ENCODE measurements at places on chromosomes 4 and X.

GRCh38 chrX:88526385-88526784 lies 220.6 kb upstream of the CPXCR1 start:
- no peak for DNase-seq

DNA sequence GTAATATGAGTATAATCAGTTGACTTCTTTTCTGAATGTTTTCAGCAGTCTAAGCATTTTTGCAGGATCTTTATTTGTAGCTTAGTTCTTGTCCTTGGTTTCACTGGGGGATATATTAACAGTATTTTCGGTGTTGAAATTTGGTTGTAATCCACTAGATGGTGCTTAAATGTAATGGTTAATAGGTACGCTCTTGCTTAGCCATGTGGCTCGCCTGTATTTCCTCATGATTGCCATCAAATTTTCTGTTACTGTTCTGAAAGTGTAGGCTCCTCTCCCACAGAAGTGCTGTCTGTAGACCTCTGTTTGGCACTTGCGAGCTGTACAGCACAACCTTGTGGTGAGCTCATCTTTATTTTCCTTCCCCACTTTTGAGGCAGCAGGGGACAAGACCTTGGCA lies 3.9 kb upstream of the FAAH2 start:
- DNase-seq: peak; percentile 9

DNA sequence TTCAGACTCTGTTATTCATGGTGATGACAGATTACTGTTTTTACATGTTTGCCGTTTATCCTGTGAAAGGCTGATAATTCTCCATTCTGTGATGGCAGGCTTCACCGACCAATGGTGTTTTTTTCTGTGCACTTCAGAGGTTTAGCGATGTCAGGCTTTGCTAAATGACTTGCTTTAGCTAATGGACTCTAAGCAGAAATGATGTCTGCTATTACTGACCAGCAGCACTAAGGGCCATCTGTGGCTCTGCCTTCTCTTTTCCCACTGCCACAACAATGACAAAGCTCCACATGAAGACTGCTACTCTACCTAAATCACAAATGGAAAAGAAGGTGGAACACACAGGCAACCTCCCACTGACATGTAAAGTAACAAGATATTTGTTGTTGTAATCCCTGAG lies 68.4 kb upstream of the ALB start:
- DNase-seq: no peak

DNA sequence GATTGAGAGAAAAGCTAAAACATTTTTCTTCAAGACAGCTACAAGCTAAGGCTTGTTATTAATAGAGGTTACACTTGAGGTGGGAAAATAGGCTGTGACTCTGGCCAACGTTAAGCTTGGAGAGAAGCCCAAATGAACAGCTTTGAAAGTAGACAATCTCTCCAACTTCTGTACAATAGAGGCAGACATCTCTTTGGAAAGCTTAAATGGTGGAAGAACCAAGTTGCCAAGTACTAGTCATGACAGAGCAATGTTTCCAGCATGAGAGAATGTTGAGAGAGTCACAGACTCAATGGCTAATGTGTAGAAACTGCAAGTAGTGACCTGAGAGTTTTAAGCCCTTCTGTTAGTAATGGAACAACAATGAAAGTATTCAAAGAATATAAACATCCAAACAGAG lies 298.1 kb downstream of the INPP4B start:
- DNase-seq: peak; percentile 91

DNA sequence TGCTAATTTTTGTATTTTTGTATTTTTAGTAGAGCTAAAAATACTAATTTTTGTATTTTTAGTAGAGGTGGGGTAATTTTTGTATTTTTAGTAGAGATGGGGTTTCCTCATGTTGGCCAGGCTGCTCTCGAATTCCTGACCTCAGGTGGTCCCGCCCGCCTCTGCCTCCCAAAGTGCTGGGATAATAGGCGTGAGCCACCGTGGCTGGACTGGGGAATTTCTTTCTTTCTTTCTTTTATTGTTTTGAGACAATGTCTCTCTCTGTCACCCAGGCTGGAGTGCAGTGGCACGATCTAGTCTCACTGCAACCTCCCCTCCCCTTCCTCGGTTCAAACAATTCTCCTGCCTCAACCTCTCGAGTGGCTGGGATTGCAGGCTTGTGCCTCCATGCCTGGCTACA lies 83.0 kb downstream of the FAM193A start:
- DNase-seq: no peak

GRCh38 chr4:145865274-145865941 lies 73.2 kb downstream of the ZNF827 start:
- no peak for DNase-seq

GRCh38 chr4:188432328-188432727 lies 293.1 kb downstream of the TRIML1 start:
- DNase-seq: peak; percentile 18

GRCh38 chr4:24544208-24544988 lies 40.0 kb downstream of the DHX15 start:
- no peak for DNase-seq

DNA sequence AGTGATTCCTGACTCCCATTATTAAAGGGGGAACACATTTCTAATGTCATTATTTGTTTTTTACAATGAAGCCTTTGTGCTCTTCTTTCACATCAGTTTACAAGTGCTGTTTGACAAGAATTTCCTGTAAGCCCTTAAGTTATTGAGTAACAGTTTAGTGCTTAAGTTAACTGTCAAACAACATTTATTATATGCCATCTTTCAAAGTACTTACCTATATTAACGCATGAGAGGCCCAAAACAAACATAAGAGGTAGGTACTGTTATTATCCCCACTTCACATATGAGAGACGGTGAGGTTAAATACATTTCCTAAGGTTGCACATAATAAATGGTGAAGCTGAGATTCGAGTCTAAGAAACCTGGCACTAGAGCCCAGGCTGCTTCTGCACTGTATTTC lies 56.0 kb upstream of the MAGED1 start:
- peak; percentile 0 for DNase-seq

DNA sequence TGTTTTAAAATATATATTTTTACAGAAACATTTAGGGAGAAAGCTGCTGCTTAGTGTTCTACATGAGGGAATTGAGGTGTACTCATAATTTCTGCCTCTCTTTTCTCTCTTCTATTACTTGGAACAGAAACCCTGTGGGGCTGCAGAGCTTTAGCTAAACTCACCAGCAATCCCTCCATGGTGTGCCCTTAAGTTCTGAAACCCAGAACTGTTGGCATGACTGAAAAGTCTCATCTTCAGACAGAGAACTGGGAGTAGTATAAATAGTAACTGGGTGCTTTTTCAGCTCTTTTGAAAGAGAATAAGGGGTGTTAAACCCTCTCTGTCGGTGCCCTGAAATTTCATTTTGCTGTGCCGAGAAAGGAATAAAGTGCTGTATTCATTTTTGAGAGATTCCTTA lies 294.9 kb upstream of the BOD1L1 start:
- DNase-seq: no peak

- peak; percentile 13 for DNase-seq
Observed at GRCh38 chr4:24551492-24552289, 32.7 kb downstream of the DHX15 start.

DNA sequence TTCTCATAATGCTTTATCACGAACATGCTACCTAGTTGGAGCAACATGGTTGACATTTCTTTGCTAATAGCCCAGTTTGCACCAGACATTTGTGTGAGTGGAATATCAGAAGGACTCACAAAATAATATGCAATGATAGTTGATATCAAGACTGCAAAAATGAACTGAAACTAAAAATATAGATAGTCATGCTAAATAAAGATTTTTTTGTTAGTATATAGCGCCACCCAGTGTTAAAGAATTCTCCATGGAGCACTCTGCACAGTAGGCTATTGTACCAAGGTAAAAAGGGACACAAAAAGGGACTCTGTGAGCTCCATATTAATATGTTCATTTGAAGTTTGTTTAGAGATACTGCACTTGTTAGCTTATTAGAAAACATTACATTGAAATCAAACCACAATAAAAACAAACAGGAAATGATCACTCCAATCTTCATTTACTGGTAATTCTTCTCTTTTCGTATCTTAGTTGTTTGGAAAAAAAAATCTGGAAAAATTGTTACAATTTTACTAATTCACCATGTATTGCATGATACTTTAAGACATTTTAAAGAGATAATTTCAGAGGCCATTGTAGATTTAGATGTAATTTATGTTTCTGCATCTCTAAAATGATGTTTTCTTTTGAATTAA lies 1509.6 kb downstream of the ADGRL3 start:
- DNase-seq: peak; percentile 39

GRCh38 chr4:25938366-25938765 lies 24.3 kb downstream of the SMIM20 start:
- DNase-seq: no peak

DNA sequence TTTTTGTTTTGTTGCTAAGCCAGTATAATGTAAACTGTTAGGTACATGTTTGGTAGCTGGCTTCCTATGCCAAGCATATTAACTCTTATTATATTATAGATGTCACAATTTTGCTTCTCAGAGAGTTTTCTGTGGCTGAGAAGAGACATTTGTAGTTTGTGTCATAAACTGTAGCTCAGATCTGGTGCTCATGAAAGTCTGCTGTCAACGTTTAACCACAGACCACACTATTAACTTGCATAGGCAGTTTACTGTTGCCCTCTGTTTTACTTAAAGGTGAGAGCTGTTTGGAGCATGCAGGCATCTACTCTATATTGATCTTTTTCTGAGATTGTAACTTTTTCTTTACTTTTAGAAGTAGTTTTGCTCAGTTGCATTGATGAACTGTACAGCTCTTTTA lies 166.8 kb downstream of the TLL1 start:
- DNase-seq: no peak

GRCh38 chrX:147803948-147804347 lies 107.8 kb upstream of the FMR1 start:
- peak; percentile 21 for DNase-seq

GRCh38 chr4:129490516-129490915 lies 394.6 kb downstream of the C4orf33 start:
- no peak for DNase-seq

- no peak for DNase-seq
Observed at GRCh38 chr4:63583007-63583406, 826.2 kb downstream of the TECRL start.

- DNase-seq: peak; percentile 80
Observed at GRCh38 chr4:68416591-68416990, 30.7 kb upstream of the TMPRSS11E start.

Data from epithelial cell of esophagus (primary cell).